Type B pancreatic cell (in vitro differentiated cells): ENCODE measurements at places on chromosomes 3 and 15. TPM values are rescaled to one million over a fixed set of nuclear protein-coding genes. Genes with fewer than 3 reads are reported as not detected.

GRCh38 chr3:21839176-21839575 lies 88.2 kb upstream of the ZNF385D start:
- H3K27ac ChIP-seq = no peak overlapping the region
- H3K36me3 ChIP-seq = no peaks in the 10 kb centered on the region
- H3K4me3 ChIP-seq = no peak overlapping the region
- H3K27me3 ChIP-seq = no peaks in the 10 kb centered on the region

The HTD2 gene
- total RNA-seq = 10.6 and 11.4 TPM in 2 replicates

The MASP1 gene
- 1.6 and 1.7 TPM in 2 replicates for total RNA-seq

The DCLK3 gene
- 0.10 TPM in 2 replicates for total RNA-seq

The FES gene
- 3.1 TPM in 2 replicates for total RNA-seq

The SERINC4 gene
- total RNA-seq = 0.14 and 0.17 TPM in 2 replicates

The NLGN1 gene
- 3.2 and 12.6 TPM in 2 replicates for total RNA-seq
